ENCODE measurements at places on chromosomes 11 and 22. TPM values are rescaled to one million over a fixed set of nuclear protein-coding genes. Genes with fewer than 3 reads are reported as not detected.

SUN2 gene
- total RNA-seq = 426 TPM

SFI1 gene
- 189 TPM for total RNA-seq

SLCO2B1 gene
- total RNA-seq = not detected

ZNF280B gene
- total RNA-seq = 1.8 TPM

DNA sequence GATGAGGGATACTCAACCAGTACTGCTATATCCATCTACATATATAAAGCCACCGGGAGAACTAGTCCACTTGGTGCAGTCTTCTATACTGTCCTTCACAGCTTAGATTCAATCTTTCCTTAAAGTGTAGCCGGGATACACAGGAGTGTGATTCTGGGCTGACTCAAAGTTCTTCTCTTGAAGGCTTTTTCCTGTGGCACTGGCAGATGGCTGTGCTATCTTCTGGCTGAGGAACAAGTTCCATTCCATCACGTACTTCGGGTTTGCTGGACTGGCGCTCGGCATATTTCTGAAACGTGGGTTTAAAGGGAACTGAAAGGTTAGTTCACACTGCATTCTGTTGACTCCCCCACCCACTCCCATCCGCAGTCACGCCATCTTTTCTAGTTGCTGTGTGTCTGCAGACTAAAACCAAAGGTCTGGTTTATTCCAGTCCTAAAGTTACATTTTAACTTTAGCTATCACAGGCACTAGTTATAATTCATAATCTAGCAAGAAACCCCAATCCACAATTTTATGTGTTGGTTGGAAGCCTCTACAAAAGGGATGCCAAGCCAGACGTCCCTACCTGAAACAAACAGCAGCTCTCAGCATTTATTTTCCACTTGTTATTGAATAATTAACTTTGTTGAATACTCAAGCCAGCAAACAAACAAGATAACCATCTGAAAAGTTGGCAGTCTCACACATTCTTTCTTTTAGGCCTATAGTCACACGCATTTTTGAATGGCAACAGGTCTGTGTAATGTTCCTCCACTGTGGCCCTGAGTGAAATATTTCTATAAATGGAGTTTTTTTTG lies 7.5 kb upstream of the C11orf65 start:
- no peak for DNase-seq

DNA sequence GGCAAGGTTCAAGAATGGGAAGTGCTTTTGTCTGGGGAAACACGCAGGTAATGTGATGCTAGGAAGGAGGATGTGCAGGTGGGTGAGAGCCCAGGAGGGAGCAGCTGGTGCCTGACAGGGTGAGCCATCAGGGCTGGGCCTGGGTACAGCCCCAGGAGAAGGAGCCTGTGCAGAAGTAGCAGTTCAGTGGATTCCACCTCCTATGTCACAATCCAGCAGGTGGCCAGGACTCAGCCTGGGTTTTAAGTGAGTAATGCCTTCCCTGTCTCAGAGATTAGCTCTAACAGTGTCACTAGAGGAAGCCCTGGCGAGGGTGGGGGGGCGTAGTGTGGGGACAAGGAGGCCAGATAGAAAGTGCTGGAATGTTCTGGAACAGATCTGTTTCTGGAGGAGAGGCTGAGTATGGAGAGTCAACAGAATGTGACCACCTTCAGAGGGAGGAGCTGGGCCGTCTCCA lies 8.1 kb downstream of the RIC8A start:
- DNase-seq = no peak

- DNase-seq = no peak
These were observed 13.7 kb downstream of the ARAP1 start for GRCh38 chr11:72738199-72739141.

GRCh38 chr11:95135155-95135554 lies 45.5 kb downstream of the ENDOD1 start:
- DNase-seq = no peak

- DNase-seq = no peak
These were observed 34.5 kb upstream of the ANO3 start for GRCh38 chr11:26297189-26297975.

- DNase-seq = no peak
These were observed 67.3 kb downstream of the IMMP1L start for GRCh38 chr11:31442086-31442485.

- DNase-seq = no peak
These were observed 7.8 kb upstream of the TMEM216 start for GRCh38 chr11:61384271-61385242.

DNA sequence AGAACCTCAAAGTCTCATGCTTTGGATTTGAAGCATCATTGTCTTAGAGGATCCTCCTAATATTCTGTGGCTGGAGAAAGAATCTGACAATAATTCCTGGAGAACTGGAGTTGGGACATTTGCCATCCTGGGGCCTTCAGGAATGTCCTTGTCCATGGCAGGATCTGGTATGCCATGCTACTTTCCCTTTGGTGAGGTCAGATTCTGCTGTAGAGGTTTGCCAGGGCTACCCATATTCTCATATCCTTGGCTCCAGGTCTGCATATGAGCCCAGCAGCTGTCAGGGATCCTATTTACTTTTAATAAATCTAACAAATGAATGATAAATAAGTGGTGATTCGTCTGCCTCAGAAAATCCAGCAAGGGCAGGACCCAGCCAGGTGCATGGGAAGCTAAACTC lies 35.0 kb downstream of the ARL14EP start:
- DNase-seq = no peak

DNA sequence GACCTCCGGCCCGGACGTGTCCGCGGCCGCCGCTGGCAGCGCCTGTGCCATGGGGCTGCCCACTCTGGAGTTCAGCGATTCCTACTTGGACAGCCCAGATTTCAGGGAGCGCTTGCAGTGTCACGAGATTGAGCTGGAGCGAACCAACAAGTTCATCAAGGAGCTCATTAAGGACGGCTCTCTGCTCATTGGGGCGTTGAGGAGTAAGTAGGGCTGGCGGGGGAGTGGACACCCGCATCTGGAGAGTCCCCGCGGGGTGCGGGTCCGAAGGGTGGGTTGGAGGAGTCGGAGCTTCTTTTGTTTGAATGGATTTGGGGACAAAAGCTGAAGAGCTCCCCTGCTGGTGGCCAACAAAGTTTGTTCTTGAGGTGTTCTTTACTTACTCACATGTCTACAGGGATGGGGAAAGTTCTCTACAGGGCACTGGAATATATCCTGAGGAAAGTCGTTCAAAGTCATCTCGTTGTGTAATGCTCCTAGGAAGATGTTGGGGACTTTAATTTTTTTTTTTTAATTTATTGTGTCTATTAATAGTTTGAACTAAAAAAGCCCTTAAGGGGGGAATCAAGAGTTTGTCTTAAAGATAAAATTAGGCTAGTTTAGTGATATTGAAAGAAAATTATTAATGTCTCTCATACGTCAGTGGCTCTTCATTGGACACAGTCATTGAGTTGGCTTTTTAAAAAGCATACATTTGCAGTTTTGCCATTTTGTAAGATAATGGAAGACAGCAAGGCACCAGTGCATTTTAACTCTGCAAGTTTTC lies 725 bp downstream of the ARHGAP42 start:
- DNase-seq = no peak

DNA sequence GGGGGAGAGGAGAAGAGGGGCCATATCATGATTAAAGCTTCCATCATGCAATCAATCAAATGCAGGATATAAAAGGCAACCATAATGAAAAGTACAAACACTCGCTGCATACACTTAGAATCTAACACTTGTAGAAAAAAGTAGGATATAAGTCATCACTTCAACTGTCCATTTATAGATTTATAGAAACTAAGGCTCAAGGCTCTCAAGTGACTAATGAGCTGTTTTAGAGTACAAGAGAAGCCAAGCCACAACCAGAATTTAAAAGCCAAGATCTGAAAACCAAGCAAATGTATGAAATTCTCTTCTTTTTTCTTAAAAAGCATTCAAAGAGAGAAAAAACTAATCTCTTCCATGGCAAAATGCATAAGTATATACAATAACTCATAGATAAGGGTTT lies 160.2 kb upstream of the BLID start:
- no peak for DNase-seq

- DNase-seq = no peak
These were observed 41.8 kb upstream of the TH start for GRCh38 chr11:2213384-2213842.

DNA sequence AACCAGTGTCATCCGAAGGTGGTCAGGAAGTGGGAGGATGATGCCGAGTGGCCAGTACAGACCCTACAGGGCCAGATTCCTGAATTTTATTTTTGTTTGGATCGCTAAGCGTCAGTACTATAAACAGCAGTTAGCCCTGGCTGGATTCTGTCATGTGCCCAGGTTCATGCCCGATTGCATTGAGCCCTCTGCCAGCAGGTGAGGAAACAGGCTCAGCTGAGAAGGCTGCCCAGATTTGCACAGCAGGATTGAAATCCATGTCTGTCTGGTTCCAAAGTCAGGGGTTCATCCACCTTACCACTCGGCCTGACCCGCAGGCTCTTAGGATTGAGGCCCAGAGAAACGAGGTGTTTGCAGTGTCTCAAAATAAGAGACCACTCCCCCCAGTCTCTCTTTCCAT lies 9.1 kb upstream of the TBC1D22A start:
- DNase-seq = no peak

- no peak for DNase-seq
These were observed 27.2 kb upstream of the PDGFD start for GRCh38 chr11:104191124-104191523.

All from T-helper 17 cell (primary cell).